Activated CD4-positive, alpha-beta memory T cell treated with anti-CD3 and anti-CD28 coated beads for 36 hours (primary cell): ENCODE measurements at places on chromosomes 7 and 10. TPM values are rescaled to one million over a fixed set of nuclear protein-coding genes. Genes with fewer than 3 reads are reported as not detected.

NSMCE4A gene
- 53.9 TPM for total RNA-seq

PNLIPRP2 gene
- total RNA-seq = not detected

EZH2 gene
- 102 TPM for total RNA-seq

GRCh38 chr10:62048919-62049623 lies 147.6 kb downstream of the ARID5B start:
- peak overlapping the region; percentile 96 for H3K27ac ChIP-seq
- peaks cover 71% of the 10 kb centered on the region for H3K4me1 ChIP-seq
- H3K4me3 ChIP-seq = peak overlapping the region; percentile 94
- DNase-seq = peak; percentile 90
